ENCODE measurements at places on chromosomes 4 and X.

- peak; percentile 18 for DNase-seq
Measured at GRCh38 chrX:118974908-118975671, 672 bp downstream of the LONRF3 start.

- no peak for DNase-seq
Measured at GRCh38 chr4:159508917-159509500, 406.1 kb downstream of the RAPGEF2 start.

GRCh38 chr4:164293203-164293602 lies 460.7 kb upstream of the SMIM31 start:
- DNase-seq, result no peak

- DNase-seq, result no peak
Measured at GRCh38 chrX:17922303-17922702, 61.2 kb upstream of the RAI2 start.

DNA sequence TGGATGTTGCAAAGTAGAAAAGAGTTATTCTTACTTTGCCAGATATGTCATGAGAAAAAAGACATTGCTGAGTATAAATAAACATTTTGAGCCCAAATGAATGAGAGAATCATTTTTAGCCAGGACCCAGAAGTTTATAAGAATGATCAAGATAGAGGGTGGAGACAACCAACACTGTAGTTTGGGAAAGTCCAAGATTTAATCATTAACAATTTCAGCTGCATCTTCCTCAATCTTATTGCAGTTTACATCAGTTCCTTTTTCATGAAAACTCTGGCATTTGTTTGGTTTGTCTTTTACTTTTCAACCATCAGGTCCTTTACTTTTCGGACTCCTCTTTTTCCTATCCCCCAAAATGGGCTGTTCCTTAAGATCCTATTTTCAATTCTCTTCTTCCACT lies 645.9 kb downstream of the ANKRD50 start:
- no peak for DNase-seq

- DNase-seq, result no peak
Measured at GRCh38 chrX:11664211-11665167, 1.2 kb downstream of the ARHGAP6 start.

GRCh38 chrX:118522230-118522926 lies 26.8 kb downstream of the DOCK11 start:
- no peak for DNase-seq

Data from activated CD4-positive, alpha-beta T cell treated with anti-CD3 and anti-CD28 coated beads, Interleukin-2, amount 50 U/mL, for 16 hours (primary cell).